NCI-H460 (cell line): ENCODE measurements at places on chromosomes 11 and 22.

- DNase-seq = no peak
Measured at GRCh38 chr22:21652547-21653545, 10.7 kb downstream of the SDF2L1 start.

- DNase-seq = no peak
Measured at GRCh38 chr11:90783111-90783510, 560.3 kb upstream of the CHORDC1 start.

DNA sequence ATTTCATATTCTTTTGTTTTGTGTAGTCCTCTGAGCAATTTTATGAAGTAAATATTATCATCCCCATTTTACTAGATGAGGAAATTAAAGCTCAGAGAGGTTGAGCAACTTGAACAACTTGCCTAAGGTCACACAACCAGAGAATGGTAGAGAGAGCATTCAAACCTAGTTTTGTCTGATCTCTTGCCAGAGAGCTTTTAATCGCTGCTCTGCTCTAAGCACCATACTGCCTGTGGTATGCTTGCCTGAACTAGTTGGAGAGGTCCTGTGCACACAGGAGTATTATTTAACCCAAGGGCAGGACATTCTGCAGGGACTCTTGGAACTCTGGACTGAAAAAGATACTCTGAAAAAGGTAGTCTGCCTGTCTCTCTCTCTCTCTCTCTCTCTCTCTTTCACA, 38.5 kb downstream of the TRAF6 start:
- DNase-seq = no peak

DNA sequence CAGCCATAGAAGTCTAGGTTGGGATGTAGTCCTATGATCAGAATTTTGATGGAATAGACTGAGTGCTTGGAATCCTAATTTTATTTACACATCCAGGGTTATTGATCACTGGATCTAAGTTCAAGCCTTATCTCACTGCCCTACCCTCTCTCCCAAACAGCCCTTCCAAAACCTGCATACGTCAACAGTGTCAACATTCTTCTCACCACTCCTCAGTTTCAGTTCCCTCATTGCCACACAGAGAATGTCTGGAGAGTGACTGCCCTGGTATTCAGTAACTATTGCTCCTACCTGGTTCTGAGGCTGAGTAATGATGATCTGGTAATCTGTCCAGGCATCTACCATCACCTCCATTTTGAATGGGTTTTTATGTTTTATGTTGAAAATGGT, 60.0 kb downstream of the GLYATL1 start:
- DNase-seq = no peak

- DNase-seq = no peak
Measured at GRCh38 chr11:17294033-17294432, 17.5 kb downstream of the NUCB2 start.

DNA sequence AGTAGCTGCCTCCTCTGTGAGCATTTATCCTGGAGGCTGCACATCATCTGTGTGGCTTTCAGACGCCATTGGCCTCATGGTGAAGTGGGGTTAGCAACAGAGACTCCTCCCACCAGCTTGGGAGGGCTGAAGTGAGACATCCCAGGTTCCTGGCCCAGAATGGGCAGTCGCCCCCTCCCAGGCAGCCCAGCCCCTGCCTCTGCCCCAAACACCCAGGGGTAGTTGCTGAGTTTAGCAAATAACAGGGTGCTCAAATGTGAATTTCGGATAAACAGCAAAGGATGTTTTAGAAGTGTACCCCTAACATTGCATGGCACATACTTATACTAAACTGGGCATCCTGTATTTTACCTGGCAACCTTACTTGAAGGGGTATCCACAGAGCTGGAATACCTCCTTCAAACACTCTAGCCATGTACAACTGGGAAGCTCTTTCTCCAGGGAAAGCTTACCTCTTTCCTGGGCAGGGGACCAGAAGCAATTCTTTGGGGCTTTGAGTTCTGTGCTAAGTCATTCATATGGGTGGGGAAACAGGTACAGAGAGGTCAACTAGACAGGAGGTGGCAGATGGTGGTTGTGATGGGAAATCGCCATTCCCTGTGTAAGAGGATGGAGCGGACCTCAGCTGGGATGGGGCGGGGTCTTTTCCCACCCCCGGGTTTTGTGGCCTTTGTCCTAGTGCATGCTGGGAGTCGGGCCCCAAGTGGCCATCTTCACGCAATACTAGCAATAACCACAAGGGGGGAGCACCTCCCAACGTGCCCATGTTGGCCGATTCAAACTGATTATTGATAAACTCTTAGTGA, 19.3 kb downstream of the MTFP1 start:
- peak; percentile 42 for DNase-seq

DNA sequence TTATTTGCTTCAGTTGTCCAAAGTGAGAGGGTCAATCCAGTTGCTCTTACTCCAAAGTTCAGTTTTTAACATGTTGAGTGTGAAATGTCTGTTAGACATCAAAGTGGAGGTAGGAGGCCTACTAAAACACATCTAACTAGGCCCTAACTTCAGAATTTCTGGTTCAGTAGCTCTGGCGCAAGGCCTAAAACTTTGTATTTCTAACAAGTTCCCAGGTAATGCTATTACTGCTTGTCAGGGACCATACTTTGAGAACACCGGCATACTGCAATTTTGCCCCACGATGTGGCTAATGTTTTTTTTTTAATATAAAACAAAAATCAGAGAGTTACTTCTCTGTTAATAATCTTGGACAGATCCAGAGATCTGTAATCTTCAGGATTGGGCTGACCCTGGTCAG, 72.4 kb upstream of the LRRC55 start:
- DNase-seq = no peak

- DNase-seq = no peak
Measured at GRCh38 chr22:46089426-46090035, 60.8 kb upstream of the PPARA start.

GRCh38 chr22:19358195-19358594, 66.7 kb upstream of the CLTCL1 start:
- DNase-seq = no peak
